ENCODE measurements at places on chromosomes 6 and 20.

DNA sequence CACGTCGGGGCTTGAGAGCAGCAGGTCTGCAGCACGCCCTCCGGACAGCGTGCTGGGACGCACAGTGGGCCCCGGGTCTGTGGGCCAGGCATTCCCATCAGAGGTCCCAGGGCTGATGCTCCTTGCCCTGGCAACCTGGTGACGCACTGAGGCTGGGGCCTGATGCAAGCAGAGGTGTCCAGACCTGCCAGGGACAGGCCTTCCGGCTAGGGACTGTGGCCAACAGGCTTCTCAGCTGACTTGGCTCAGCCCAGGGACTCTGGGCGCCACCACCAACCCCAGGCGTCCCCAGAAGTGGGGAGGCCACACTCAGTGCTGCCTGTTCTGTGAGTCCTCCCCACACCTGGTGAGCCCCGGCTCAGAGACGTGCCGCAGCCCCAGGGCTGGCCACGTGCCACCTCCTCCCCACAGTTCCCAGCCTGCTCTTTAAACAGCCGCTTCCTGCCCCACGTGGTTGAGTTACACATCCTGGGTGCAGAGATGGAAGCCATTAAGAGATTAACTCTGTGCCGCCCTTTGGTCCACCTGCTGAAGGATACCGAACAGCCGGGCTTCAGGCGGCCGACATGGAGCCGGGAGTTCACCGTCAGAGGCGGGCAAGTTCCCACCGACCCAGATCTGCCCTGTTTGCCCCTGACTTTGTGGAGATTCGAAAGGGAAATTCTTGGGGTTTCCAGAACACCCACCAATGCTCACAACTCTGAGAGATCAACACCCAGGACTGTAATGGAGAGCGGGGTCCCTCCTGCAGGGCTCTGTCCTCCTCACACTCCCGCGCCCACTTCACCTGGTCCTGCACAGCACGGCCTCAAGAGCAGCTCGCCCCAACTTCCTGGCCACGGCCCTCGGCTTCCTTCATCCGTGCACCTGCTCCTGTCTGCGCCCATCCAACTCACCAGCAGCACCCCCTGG lies 37.6 kb upstream of the ZBP1 start:
- no peak for DNase-seq

- no peak for DNase-seq
Measured at GRCh38 chr6:1063671-1064355, 248.1 kb upstream of the FOXQ1 start.

DNA sequence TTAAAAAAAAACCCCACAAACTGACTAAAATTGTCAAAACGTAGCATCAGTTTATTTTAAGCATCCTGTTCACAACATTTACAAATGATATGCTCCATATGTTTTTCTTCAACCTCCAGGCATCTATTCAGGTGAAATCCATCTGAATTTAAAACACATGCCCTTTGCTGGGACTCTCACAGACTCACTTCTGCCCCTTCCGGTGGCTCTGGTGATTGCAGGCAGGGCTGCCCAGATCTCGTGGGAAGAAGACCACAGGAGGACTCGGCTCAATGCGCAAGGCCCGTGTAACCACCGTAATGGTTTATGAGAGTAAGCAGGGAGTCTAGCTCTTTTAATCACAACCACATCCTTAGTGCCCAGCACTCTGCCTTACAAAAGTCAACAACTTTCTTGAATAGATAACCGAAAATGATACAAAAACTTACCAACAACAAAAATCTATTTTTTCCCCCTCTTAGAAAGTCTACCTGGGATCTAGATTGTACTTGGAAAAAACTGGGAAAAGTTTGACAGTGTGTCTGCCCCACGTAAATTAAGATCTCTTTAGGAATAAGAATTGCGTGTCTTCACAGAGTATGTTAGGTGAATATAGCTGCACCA lies 139.1 kb downstream of the KIF16B start:
- no peak for DNase-seq

DNA sequence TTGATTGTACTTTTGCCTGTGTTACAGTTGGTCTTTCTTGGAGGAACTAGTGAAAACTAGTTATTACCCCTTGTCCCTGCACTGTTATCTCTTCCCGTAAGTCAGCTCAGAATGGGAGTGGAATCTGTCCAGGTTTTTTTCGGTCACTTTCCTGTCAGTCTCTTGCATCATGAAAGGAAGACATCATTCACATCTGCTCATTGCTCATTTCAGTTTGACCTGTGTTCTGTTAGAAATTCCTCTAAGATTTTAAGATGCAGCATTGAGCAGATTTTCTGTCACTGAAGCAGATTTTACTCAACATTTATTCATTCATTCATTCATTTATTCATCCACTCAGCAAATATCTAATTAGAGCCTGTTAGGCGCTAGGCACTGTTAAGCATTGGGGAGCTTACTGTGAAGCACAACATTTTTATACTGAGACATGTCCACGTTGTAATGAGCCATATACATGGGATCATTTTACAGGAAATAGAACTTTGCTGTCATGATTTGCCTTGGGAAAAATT lies 33.1 kb upstream of the HINT3 start:
- no peak for DNase-seq

GRCh38 chr6:157527471-157527907 lies 146.5 kb downstream of the ZDHHC14 start:
- DNase-seq = no peak

DNA sequence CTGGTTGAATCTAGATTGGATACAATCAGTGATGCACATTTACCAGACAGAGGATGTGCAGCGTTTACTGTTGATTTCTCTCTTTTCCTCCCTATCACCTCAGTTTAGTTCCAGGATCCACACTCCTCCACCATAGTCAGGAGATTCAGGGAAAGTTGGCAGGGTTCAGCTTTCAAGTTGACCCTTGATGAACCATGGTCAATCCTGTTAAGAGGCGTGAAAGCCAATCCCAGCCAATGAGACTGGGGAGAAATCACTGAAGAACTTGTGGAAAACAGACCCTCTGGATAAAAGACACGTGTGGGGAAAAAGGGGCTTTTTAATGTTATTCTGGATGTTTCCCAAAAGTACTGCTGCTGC lies 19.2 kb upstream of the SCP2D1 start:
- DNase-seq = no peak

DNA sequence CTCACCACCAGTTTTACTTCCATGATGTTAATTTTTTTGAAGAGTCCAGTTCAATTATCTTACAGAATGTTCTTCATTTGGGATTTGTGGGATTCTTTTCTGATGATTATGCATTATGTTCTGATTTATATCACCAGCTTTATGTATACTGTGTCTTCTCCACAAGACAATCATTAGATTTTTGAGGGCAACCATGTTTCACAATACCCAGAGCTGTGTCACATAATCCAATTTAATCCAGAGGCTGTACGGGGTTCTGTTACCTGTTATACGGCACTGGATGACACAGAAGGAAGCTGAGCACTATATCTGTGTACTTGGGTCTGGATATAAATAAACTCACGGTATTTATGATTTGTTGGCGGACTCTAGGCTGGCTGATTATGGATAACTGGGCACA lies 41.6 kb upstream of the RPN2 start:
- no peak for DNase-seq

DNA sequence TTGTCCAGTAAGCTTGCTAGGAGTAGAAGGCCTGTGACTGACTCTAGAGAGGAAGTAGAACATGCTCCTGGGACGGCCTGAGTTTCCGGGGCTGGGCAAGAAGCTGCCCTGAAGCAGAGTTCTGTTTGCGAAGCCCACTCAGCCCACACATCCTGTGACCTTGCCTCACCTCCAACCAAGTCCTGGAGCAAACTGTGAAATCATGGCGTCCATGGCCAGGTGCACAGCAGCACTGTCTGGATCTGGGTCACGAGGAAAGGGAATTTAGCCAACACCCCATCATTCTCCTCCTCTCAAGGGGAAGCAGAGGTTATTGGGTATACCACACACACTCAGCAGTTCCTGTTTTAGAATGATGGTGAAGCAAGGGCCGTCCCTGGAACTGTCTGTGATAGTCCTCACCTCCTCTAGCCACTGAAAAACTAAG lies 87.5 kb downstream of the CRYBG1 start:
- DNase-seq = peak; percentile 56

DNA sequence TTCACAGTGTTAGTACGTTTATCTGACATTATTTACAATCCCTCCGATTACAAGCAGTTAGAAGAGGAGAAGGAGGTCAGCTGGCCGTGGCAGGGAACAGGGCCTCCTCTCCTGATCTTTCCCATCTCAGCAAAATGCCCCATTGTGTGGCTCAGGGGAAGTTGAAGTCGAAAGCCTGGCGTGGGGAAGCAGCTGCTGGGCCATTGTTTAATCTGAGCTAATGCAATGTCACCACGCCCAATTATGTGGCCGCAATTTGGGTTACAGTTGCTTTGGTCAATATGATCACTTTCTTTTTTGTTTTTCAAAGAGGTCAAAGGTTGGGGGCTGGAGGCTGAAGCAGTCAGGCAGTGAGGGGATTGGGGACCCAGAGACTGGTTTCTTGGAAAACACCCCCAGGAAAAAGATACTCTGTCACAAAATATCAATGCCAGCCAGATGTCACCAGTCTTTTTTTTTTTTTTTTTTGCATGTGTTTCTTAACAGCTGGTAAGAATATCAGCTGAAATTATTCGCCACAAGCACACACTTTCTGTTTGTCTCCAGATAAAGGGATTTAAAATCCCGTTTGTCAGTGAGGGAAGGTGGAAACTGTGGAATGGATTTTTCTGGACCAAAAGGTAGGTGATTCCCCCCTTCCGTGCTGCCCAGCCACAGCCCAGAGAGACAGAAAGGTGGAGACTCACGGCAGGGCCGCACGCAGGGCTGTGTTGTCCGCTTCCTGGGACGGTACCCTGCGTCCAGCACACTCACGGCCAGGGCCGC lies 24.6 kb downstream of the DLL1 start:
- DNase-seq = peak; percentile 21

GRCh38 chr6:159174263-159174969 lies 5.2 kb downstream of the FNDC1 start:
- peak; percentile 12 for DNase-seq

- DNase-seq = no peak
Measured at GRCh38 chr20:10427060-10427692, 6.8 kb downstream of the MKKS start.

DNA sequence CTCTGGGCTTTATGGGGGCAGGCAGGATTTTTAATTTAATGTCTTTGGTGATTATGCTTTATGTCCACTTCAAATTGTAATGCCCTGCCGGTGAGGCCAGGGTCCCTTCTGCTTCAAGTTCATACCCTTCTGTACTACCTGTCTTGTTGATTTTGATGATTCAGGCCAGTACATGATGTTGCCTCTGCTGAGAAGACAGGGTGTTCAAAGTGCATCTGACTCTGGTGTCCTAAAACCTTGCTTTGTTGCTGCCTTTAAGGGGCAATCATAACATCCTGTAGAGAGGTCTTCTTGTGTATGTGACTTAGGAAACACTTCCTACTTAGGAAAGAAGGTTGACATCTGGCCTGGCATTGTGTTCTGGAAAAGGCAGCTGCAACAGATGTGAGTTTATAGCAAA lies 113.2 kb downstream of the TMEM170B start:
- no peak for DNase-seq

DNA sequence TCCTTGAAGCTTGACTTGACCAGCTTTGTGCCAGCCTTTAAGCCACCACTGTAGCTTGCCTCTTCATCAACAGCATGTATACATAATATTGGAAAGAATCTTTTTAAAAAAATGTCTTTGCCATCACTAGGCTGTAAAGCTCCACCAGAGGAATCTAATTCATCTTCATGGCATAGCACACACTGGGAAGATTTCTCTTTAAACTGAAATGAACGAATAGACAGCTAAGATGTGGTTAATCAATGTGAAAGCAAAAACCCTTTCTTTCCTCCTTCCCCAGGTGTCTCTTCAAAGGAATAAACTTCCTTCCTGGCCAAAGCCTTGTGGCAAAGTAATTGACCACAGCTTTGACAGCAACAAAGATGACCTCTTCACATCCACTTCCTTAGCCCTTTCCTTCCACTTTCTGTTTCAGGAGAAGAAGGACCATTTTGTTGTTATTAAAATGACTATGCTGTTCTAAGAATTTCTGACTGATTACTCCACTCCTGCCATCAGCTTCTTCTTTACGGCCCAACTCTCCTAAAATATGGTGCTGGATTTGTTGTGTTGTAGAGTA lies 428.7 kb upstream of the SOX4 start:
- DNase-seq = no peak

DNA sequence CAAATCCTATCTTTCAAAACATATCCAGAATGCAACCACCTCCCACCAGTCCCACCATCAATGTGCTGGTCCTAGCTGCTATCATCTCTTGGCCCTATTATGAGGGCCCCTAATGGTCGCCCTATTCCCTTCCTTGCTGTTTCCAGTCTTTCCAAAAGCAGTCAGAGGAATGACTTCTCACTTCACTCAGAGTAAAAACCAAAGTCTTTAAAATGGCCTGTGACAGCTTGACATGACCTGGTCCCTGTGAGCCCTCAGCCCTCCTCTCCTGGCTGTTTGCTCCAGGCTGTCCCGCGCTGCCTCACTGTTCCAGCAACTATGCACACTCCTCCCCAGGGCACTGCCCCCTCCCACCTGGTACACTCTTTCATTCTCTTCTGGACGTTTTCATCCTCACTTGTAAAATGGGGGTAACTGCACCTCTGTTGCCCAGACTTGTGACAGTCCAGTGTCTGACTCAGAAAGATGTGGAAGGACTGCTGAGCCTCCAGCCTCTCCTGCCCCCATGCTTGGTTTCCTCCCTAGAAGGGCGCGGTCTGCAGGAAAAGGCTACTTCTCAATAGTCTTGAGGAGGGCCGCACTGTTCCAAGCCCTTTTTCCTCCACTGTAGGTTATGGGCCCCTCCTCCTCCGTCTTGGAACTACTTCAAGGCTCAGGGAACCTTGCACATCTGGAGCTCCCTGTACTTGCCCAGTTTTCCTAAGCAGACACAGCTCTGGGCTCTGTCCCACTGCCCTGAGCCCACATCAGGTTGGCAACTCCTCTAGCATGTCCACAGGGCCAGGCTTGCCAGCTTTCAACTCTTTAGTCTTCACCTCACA lies 64.7 kb downstream of the MYH7B start:
- no peak for DNase-seq

DNA sequence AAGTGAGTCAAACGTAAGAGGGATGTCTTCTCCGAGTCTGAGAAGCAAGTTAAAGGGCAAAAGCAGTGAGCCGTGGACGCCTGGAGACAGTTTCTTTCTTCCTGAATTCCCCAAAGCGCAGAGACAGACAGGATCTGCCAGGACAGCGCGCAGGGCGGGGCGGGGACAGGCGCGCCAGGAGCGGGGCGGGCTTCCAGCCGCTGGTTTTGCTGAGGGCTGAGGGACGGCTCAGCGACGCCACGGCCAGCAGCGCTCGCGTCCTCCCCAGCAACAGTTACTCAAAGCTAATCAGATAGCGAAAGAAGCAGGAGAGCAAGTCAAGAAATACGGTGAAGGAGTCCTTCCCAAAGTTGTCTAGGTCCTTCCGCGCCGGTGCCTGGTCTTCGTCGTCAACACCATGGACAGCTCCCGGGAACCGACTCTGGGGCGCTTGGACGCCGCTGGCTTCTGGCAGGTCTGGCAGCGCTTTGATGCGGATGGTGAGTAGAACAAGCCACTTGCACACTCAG lies at the start of gene SCGN:
Gene SCGN (plus strand): TSS at position 209 of the 509 bp plus-strand sequence. CDS start 189 bp downstream, at position 398.
- no peak for DNase-seq

GRCh38 chr6:151610326-151610725 lies 116.5 kb downstream of the CCDC170 start:
- no peak for DNase-seq

- DNase-seq = peak; percentile 19
Measured at GRCh38 chr6:6781172-6781872, 192.8 kb downstream of the LY86 start.

- no peak for DNase-seq
Measured at GRCh38 chr20:37929683-37930014, 26.7 kb downstream of the VSTM2L start.

- no peak for DNase-seq
Measured at GRCh38 chr20:15396900-15397299, 1059.5 kb upstream of the FLRT3 start.

GRCh38 chr6:2970753-2971419 lies 481 bp downstream of the SERPINB6 start:
- peak; percentile 62 for DNase-seq

- no peak for DNase-seq
Measured at GRCh38 chr6:167688123-167688522, 138.6 kb upstream of the AFDN start.

All from C1 segment of cervical spinal cord (tissue), 14 donors.